Psoas muscle (tissue), 8 donors: ENCODE measurements at places on chromosomes 1 and 21. TPM values are rescaled to one million over a fixed set of nuclear protein-coding genes. Genes with fewer than 3 reads are reported as not detected.

The RPL5 gene
- polyA plus RNA-seq: 1,760 TPM

DNA sequence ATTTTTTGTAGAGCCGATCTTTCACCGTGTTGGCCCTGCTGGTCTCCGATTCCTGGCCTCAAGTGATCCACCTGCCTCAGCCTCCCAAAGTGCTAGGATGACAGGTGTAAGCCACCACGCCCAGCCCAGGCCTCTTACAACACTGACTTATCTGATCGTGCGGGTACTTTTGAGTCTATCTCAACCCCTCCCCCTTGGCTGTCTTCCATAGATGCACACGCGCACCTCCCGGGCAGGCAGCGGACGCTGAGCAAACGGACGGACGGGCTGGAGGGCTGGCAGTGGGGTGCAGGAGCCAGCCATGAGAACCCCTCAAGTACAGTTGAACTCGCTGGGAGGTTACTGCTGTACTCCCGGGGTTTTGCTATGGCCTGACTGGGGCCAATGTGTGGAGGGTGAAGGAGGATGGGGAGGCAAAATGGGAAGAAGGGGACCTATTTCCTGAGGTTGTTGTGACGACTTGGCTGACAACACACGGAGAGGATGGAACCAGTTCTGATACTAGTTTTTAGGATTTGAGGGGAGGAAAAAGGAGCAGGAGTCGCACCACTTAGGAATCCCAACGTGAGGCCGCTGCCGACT, 959 bp downstream of the CD58 start:
- no peaks in the 10 kb centered on the region for H3K4me1 ChIP-seq
- H3K27ac ChIP-seq: peak overlapping the region; percentile 95
- H3K4me3 ChIP-seq: peak overlapping the region; percentile 90

DNA sequence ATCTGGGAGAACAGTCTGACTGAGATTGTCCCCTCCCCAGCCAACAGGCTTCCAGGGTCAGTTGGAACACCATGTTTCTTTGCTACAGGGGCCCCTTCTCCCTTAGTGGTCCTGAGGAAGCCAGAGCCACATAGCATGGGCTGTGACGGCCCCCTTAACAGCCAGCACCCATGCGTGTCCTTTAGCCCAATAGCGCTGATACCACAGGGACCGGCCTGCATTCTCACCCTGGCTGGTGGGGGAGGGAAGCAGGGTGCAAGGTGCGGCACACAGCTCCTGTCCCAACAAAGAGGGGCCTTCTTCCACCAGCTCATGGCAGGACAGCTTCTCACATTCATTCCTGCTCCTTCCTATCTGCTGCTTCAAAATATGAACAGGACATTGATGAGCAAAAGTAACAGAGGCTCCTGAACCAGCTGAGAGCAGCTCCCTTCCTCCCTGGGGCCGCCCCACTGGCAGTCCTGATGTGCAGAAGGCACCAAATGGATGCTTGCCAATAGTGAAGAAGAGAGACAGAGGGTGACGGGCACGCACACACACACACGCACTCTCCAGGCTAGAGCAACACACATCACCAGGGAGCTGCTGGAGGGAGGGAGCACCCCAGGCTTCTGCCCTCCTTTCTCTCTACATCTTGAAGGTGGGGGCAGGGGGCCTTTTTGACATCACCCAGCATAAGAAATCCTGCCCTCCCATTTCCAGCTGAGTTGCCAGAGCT, 99.4 kb downstream of the CRYAA start:
- peak; percentile 3 for DNase-seq
- H3K4me1 ChIP-seq: no peaks in the 10 kb centered on the region
- no peak overlapping the region for H3K27ac ChIP-seq
- no peak overlapping the region for H3K4me3 ChIP-seq
- no peaks in the 10 kb centered on the region for H3K36me3 ChIP-seq

The SPATA17 gene
- 0.56 TPM for polyA plus RNA-seq

The DOP1B gene
- 4.7 TPM for polyA plus RNA-seq

- H3K36me3 ChIP-seq: peaks cover 10% of the 10 kb centered on the region
- no peak for DNase-seq
- peaks cover 96% of the 10 kb centered on the region for H3K4me1 ChIP-seq
- no peak overlapping the region for H3K4me3 ChIP-seq
Observed at GRCh38 chr1:44641126-44642102, 32.9 kb downstream of the TMEM53 start.

- H3K4me1 ChIP-seq: no peaks in the 10 kb centered on the region
- H3K36me3 ChIP-seq: no peaks in the 10 kb centered on the region
- no peak overlapping the region for H3K27ac ChIP-seq
Observed at GRCh38 chr1:68375919-68376318, 73.8 kb downstream of the RPE65 start.

GRCh38 chr1:160124705-160125478, 9.3 kb downstream of the ATP1A2 start:
- DNase-seq: no peak
- peak overlapping the region; percentile 37 for H3K4me3 ChIP-seq
- H3K36me3 ChIP-seq: no peaks in the 10 kb centered on the region
- H3K27me3 ChIP-seq: no peaks in the 10 kb centered on the region
- H3K4me1 ChIP-seq: peaks cover 88% of the 10 kb centered on the region
- H3K27ac ChIP-seq: peak overlapping the region; percentile 98

- no peak overlapping the region for H3K27ac ChIP-seq
- H3K27me3 ChIP-seq: peaks cover 2% of the 10 kb centered on the region
- H3K4me1 ChIP-seq: no peaks in the 10 kb centered on the region
- DNase-seq: no peak
- H3K4me3 ChIP-seq: no peak overlapping the region
Observed at GRCh38 chr1:28297826-28298225, 31.0 kb upstream of the MED18 start.

The BEST4 gene
- polyA plus RNA-seq: not detected

DNA sequence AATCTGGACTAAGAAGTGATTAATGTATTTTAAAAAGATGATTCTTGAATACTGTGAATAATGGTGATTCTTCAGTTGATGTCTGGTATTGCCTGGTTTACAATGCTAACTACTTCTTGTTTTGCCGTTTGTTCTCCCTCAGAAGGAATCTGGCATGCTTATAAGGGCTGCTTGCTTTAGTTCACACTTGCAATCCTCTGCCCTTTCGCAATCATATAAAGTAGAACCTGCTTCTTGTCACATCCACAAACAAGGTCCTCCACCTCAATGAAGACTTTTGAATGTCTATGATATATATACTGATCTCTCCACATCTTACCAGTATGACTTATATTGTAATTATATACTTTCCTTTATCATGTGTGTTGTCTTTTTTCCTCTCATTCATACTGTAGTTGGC, 92.6 kb downstream of the ADGRL4 start:
- H3K27me3 ChIP-seq: no peaks in the 10 kb centered on the region
- DNase-seq: no peak
- H3K4me1 ChIP-seq: no peaks in the 10 kb centered on the region
- no peak overlapping the region for H3K27ac ChIP-seq
- H3K4me3 ChIP-seq: no peak overlapping the region

DNA sequence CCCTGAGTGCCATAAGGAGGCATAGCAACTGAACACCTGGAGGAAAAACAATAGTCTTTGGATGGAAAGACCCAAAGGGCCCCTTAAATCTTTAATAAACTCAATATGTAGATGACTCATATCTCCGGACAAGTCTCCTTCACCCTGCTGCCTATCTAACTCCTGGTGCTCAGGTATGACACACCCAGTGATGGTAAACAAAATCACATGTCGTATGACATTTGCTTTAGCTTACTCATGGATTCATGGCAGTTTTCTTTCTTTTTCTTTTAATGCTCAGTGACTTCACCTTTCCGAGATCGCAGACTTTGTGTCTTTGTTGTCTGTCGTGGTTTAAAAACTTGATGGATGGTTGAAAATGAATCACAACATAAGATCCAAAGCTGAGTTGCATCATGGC, 208.5 kb upstream of the PROX1 start:
- H3K27ac ChIP-seq: no peak overlapping the region
- H3K4me1 ChIP-seq: no peaks in the 10 kb centered on the region
- no peak overlapping the region for H3K4me3 ChIP-seq
- no peaks in the 10 kb centered on the region for H3K36me3 ChIP-seq
- no peak for DNase-seq

DNA sequence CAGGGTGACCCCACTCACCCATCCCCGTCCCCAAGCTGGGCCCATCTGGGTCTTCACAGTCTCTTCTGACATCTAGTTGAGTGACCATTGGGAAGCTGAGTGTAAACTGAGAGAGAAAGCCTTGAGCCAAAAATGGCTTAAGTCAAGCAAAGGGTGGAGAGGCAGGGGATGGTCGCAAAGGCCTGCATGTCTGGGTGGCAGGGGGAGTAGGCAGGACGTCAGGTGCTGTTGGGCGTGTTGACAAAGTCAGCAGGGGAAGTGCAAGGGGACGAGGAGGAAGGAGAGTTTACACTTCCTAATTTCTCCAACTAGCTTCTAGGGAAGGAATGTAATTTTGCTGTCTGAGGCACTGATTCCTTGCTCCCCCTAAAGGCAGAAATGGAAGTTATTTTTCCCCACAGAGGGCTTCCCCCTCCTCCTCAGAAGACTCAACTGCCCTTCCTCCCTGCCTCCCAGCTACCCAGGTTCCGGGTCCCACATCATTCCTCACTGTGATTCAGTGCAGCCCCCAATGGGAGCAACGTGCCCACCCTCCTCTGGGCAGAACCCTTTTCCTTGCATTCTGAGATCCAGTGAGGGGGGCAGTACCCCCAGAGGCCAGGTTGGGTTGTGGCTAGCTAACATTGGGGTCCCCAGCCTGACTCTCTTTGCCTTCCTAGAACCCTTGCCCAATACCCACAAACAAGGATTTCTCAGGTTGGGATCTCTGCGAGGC, 1.2 kb upstream of the ADORA1 start:
- no peaks in the 10 kb centered on the region for H3K36me3 ChIP-seq
- no peak for DNase-seq
- H3K27me3 ChIP-seq: no peaks in the 10 kb centered on the region
- H3K4me1 ChIP-seq: peaks cover 42% of the 10 kb centered on the region
- H3K4me3 ChIP-seq: no peak overlapping the region

The C1QTNF12 gene
- polyA plus RNA-seq: 0.36 TPM

- no peaks in the 10 kb centered on the region for H3K36me3 ChIP-seq
- H3K27me3 ChIP-seq: no peaks in the 10 kb centered on the region
- peak overlapping the region; percentile 83 for H3K4me3 ChIP-seq
Observed at GRCh38 chr1:226121587-226122400, 59.3 kb downstream of the H3-3A start.
